NCI-H1417 treated with DMSO at 0.1 percent for 48 hours (cell line): ENCODE measurements at places on chromosomes 5 and 9.

- DNase-seq = no peak
Observed at GRCh38 chr5:137960141-137960540, 70.9 kb downstream of the PKD2L2 start.

- no peak for DNase-seq
Observed at GRCh38 chr5:92748072-92748676, 832.8 kb downstream of the NR2F1-AS1 start.

GRCh38 chr5:159508344-159508743, 178.1 kb upstream of the IL12B start:
- DNase-seq = no peak

DNA sequence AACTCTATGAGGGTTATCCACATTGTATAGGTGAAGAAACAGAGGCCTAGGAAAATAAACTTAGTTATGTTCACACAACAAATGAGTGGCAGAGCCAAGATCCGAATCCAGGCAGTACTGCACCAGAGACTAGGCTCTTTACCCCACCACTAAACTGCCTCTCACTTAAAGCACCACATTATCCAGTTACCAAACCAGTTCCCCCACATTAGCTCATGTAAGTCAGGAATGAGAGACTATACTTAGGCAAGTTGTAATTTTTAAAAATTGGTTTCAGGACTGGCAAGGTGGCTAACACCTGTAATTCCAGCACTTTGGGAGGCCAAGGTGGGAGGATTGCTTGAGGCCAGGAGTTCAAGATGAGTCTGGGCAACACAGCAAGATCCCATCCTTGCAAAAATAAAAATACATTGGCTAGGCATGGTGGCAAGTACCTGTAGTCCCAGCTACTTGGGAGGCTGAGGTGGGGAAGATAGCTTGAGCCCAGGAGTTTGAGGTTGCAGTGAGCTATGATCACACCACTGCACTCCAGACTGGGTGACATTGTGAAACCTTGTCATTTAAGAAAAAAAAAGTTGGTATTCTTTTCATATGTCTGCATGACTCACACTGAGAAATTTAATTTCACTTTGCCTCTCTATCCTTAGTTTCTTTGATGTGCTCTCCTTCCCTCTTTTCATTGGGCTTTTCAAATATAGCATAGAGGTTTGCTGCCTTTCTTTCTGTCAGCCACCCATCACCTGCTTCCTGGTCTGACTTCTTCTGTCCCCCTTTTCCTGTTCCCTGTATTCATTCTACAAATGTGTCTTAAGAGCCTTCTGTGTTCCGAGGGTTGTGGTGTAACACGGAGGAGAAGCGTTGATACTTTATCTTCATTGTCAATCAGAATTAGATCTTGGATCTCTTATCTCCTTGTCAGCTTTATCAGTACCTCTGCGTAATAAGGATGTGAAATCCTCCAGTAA, 64.7 kb downstream of the ERMP1 start:
- no peak for DNase-seq

- no peak for DNase-seq
Observed at GRCh38 chr5:39578887-39579497, 154.2 kb upstream of the DAB2 start.

GRCh38 chr5:158979749-158980521, 119.8 kb downstream of the EBF1 start:
- DNase-seq = no peak

DNA sequence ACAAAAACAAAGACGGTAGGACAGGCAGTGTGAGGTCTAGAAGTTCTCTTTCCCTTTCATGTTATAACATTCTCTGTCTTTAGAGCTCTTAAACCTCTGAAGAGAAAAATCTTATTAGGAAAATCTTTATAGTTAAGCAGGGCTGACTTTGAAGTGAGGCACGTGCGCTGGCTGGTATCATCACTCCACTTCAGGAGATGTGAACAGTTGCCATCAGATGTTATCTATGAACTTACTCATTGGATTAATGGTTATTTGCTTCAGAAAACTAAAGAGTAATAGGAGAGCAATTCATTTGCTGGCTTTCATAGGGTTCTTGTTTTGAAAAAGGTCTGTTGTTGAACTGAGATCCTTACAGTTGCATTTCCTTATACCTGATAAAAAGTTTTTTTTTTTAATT, 25.7 kb downstream of the LRRTM2 start:
- no peak for DNase-seq

GRCh38 chr5:180305481-180305880, 13.6 kb upstream of the MAPK9 start:
- DNase-seq = no peak

- no peak for DNase-seq
Observed at GRCh38 chr5:34480810-34481528, 175.2 kb upstream of the RAI14 start.

- DNase-seq = no peak
Observed at GRCh38 chr9:31519011-31519410, 865.4 kb upstream of the ACO1 start.

DNA sequence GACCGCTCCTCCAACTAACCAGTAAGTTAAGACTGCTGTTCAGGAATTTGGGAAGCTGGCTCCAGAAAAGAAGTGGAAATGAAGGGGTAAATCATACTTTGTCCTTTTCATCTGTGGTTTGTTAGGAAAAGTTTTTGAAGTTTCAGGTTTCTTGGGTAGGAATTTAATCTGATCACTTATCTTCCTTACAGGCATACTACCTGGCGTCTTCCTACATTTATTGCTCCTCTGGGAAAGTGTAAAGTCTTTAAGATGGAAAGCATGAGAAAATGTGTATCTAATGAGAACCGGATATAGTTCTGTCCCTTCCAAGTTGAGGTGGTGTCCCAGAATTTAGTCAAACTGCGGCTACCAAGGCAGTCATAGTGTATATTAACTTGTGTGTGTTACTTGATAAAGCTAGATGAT, 1.3 kb downstream of the RASA1 start:
- DNase-seq = no peak
